NCI-H1105 (cell line): ENCODE measurements at places on chromosomes 5 and 9.

DNA sequence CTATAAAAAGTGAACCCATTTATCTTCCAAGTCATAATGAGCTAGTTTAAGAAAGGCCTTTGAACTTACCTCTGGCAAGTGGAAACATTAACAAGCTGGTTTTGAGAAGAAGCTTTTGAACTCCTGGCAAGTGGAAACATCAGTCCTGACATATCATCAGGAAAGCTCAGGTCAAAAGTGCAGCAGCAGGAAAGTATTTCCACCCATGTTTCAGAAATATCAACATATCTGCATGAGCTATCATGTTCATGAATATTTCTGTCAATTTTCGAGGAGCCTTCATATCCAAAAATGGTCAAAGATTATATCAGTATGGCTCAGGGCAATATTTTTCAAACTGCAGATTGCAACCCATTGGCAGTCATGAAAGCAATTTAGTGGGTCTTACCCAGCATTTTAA lies 133.9 kb downstream of the PLK2 start:
- no peak for DNase-seq

DNA sequence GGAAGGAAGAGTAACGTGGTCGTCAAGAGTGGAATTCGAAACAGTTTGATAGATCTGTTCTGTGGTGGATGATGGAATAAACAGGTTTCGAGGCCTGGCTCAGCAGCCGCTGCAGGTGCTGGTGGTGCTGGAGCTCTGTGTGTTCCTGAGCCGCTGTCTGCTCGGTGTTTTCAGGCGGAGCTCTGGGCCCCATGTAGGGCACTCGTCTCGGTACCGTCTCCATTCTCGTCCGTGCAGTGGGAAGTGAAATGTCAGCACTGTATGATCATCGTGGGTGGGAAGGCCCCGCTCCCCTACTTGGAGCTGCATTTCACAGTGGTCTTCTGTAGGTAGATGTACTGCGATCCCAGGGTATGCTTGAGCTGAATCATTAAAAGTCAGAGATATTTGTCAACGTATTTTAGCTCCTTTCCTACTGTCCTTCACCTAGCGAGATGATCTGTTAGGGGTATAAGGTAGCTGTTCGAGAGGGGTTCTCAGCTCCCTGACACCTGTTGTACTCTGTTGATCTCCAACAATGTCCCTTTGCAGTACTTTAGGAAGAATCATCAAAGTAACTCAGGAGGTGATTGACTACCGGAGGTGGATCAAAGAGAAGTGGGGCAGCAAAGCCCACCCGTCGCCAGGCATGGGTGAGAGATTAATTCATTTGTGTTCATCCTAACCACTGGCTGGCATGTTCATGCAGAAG lies 35.9 kb downstream of the TENT4A start:
- DNase-seq = no peak

- DNase-seq = no peak
These were observed 387.8 kb downstream of the GADD45G start for GRCh38 chr9:89992326-89993198.

DNA sequence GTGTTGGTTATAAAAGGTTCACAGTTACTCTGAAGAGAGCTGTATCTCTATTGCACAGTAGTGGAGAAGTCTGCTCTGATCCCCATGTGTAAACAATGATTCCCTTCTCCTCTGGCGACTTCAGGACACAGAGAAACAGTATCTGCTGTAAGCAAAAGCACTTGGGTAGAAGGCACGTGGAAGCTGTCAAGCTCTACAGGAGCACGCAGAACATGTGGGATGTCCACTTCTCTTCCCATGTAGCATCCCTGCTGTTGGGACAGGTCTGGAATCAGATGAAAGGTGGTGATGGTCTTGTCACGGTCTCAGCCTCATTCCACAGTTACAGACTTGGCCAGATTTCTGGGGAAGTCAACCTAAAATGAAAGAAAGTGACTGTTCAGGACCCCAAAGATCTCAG lies 9.4 kb upstream of the MAPK9 start:
- DNase-seq = no peak

- no peak for DNase-seq
These were observed 30.5 kb downstream of the TXNDC8 start for GRCh38 chr9:110307191-110307590.

DNA sequence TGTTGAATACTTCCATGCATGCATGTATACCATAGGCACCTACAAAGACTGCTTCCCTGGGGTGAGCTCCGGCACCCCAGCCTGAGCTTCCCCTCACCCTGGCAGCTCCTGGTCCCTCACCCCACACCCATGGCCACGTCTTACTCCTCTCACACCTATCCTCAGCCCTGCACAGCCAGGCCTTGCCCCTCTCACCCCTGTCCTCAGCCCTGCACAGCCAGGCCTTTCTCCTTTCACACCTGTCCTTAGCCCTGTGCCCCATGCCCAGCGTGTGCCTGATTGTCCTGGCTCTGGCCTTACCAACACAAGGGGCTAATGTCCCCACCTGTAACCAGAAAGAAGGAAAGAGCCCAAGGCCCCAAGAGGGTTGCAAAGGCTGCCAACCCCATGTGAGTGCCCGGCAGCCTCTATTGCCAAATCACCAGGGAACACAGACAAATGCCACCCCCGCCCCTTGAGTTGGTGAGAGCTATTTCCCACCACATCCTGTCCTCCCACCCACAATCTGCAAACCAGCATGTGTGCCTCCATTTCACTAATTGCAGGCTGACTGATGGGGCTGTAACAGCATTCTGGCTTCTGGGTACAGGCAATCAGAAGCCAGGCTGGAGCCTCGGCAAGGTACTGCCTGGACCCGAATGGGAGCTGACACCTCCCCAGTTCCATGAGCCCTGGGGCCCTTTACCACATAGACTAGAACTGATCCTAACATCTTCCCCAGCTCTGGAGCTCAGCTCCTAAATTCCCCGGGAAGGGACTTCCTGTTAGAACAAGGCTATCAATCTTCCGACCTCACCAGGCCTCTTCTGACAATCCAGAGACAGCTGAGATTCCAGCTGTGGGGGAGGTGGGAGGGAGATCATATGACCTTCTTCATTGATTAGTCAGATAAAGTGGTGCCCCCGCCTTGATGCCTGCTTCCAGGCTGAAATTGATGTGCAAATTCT lies 78.2 kb downstream of the FAM114A2 start:
- no peak for DNase-seq

GRCh38 chr5:59790776-59791475 lies 102.6 kb downstream of the PDE4D start:
- no peak for DNase-seq

DNA sequence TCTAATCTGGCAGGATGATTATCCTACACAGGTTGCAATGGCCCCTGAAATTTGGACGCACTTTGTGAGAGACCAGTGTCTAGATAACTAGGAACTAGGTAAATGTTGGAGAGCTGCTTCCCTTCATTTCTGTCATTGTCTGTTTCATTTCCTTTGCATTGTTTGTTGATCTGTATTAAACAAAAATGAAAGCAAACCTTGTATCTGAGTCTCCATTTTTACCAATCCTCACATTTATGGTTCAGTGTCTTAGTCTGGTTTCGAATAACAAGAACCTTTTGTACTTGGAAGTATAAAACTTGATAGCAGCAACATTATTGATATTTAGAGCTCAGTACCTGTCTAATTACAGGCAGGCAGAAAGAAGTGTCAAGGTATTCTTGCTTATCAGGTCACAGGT lies 105.5 kb downstream of the MRPS30 start:
- DNase-seq = no peak

DNA sequence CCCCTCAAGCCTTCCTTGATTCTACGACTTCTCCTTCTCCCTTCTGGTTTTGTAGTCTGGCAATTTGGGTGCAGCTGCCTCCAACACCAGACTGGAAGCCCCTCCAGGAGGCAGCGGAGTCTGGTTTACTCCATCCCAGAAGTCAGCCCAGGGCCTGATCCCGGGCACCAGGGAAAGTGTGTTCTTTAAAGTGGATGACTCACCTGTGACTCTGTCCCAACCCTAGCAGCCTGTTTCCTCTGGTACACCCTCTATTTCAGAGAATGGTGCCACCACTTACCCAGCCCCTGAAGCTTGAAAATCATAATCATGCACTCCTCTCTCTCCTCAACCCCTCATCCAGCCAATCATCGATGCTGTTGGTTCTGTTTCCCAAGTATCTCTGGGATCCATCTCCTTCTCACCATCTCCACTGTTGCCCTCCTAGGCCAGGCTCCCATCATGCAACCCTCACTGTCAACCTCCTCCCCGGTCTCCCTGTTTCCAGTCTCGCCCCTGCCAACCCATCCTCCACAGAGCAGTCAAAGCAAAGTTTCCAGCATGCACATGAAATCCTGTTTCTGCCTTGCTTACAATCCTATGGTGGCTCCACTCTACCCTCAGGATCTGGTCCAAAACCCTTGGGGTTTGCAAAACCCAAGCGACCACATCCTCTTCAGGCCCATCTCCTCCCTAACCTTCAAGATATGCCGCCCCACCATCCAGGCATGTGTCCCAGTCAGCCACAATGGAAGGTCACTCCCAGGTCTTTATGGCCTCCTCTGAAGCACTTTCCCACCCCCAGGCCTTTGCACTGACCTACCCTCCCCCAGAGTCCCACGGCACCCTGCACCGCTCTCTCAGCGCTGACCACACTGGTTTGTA lies 10.5 kb downstream of the LHX6 start:
- no peak for DNase-seq

DNA sequence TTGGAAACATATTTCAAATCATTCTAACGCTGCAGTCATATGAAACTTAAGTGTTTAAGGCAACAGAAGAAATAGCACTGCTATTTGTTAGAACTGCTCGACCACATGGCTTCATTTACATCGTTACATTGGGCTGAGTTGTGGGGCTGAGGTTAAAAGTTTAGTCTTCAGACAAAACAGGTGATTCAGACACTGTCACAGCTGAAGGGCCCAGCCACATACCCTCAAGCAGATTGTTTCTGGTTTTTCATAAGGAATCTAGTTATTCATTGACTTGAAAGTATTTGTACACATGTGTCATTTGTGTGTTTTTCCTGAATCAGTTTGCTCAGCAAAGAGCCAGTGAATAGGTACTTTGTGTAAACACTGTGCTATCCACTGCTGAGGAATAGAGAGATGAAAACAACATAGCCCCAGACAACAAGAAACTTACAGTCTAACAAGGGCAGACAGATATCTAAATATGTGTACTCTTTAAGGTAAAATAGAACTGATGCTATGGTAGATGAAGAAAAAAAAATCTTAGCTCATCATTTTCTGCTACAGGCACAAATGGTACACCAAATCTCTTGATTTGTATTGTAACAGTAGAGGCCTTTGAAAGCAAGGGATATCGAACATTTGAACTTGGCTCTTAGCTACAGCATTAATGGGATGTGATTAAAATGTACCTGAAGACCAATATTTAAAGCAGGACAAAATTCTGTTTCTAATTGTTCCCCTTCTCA lies 357.6 kb upstream of the RPS23 start:
- DNase-seq = no peak

- no peak for DNase-seq
These were observed 15.1 kb upstream of the OXCT1 start for GRCh38 chr5:41885286-41885685.

GRCh38 chr5:33306758-33307157 lies 134.0 kb upstream of the TARS1 start:
- no peak for DNase-seq

DNA sequence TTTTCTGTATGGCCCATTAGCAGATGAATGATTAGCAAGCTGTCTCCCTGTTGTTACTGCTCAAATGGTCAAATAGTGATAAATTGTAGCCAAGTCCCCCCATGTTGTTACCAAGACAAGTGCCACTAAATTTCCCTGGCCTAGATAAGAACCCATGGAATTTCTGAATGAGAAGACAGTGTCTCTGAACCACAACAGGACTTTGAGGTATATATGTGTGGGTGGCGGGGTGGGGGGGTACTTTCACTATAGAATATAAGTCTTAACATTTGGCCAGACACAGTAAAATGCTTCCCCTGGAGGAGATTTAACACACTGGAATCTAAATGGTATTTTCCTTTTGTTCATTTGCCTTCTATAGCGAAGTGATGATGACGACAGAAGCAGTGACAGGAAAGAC lies 28.7 kb downstream of the XPA start:
- no peak for DNase-seq

GRCh38 chr5:19462019-19462418 lies 526.0 kb downstream of the CDH18 start:
- DNase-seq = no peak

DNA sequence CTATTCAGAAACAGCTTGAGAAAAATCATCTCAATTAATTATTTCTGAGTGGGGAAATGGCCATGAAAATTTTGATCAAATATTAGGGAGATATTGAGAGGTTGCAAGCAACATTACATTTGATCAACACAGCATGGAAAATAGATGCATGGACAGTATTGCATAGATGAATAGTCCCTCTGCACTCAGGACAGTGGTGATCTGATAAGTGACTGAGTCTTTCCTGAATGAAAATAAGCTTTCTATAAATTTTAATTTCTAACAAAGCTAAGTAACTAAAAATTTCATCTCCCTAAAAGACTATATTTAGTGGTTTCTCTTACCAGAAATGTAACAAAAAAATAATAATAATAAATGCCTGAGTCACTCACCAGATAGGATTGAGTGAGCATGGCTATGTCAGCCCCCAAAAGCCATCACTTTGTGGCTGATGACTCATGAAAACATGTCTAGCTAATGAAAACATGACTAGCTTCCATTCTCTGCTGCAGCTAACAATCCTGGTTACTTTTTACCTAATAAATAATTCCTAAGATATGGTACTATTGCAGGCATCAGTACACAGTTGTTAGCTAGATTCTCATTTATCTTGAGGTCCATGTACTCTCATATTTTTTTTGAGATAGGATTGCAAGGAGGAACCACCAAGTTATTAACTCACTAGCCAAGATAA lies 1294.8 kb upstream of the ACO1 start:
- no peak for DNase-seq

GRCh38 chr5:32279786-32280185 lies 33.0 kb downstream of the MTMR12 start:
- DNase-seq = no peak

DNA sequence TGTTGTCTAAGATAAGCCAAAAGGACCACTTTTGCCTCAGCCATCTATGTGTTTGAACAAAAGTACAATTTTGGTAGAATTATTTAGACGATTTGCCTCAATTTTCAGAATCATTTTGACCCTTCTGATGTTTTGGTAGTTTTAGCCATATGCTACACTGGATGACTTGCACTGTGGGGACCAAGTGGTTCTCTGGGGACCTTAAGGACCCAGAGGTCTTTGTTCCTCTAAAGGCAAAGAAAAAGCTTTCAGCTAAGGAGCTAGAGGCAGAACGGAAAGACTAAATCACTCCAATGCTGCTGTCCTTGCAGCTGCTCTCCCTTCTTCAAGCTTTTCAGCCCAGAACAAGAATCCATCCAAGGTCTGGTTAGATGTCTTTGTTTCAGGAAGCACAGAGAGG lies 51.0 kb upstream of the APC start:
- DNase-seq = no peak

DNA sequence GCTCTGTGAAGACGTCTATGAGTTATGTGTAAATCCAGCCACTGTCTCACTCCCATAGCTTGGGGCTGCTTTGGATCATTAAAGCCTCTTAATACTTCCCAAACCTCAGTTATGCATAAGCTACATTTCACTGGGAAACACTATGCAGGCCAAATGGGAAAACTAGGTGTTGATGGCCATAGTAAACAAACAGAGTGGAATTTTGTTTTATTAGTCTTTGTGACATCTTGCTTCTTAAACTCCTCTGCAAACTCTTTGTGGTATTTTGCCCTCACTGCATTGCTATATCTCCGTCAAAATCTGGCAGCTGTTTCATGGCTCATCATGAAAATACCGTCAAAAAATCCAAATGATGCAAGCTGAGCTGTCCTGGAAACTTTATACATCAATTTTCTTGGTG lies 167.2 kb upstream of the HMHB1 start:
- DNase-seq = no peak
